ENCODE measurements at places on chromosomes 12 and 14. TPM values are rescaled to one million over a fixed set of nuclear protein-coding genes. Genes with fewer than 3 reads are reported as not detected.

- no peak for DNase-seq
Observed at GRCh38 chr12:92156704-92157395, 11.2 kb upstream of the BTG1 start.

GRCh38 chr14:24182110-24182882 is 6.3 kb downstream of the IPO4 start:
- no peak for DNase-seq

DNA sequence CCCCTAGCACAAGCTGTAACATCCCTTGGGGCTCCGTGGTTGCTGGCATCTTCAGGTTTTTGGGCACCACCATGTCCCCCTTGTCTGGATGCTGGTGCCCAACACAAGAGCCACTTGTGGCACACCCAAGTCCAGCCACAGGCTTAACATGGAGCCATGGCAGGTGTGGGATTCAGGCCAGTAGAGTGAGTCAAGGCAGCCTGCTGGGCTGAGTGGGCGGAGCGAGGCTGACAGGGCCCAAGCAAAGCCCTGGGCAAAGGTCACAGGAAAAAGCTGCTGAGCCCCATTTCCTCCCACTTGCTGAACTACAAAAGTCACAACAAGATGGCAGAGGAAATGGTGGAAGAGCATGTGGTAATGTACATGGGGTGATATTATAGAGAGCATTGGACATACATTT is 950.7 kb upstream of the FLRT2 start:
- DNase-seq = no peak

Gene PGF
- total RNA-seq = 4.4 TPM

- no peak for DNase-seq
Observed at GRCh38 chr12:10615532-10615931, 2.1 kb upstream of the MAGOHB start.
